Mesothelial cell of epicardium (in vitro differentiated cells): ENCODE measurements at places on chromosomes 12 and 14.

DNA sequence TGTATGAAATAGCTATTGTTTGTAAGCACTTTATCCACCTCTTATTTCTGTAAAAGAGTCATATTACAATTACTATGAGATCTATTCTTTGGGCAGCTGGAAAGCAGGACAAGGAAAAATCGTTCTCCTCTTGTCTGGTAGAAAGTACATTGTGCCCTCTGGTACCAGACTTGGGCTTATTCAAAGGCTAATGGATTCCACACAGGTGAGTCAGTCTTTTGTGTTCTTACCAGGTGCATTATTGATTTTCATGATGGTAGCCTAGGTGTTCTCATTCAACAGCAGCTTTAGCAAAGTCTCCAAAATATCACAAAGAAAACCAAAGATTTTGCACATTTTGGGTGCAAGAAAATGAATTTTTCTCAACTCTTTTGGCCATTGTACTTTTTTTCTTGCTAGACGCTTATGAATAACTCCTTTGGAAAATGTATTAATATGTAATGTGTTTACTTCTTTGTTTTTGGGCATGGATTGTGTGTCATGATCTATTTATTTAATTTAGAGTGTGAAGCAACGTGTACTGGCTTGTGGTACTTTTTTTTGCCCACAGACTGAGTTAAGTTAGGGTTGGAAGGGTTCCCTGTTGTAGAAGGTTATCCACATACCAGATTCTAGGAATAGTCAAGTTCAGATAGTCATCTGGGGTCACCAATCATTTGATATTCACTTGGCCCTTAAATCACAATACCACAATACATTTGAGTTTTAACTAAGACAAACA lies 26.2 kb downstream of the MNAT1 start:
- DNase-seq, result no peak

DNA sequence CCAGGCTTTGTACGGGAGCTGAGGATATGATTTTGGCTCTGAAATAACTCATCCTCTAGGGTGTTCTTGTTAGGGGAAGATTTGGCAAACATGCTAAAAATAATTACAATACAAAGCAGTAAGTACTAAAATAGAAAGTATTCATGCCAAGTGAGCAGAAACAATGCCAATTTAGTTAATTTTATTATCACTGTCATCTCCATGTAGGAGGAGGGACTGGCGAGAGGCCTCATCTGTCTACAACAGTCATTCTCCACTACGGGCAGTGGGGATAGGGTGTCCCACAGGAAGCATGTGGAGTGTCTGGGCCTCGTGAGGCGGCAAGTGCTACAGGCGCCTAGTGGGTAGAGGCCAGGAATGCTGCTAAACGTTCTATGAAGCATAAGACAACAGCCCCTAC lies 3.3 kb downstream of the ISM2 start:
- DNase-seq, result no peak

DNA sequence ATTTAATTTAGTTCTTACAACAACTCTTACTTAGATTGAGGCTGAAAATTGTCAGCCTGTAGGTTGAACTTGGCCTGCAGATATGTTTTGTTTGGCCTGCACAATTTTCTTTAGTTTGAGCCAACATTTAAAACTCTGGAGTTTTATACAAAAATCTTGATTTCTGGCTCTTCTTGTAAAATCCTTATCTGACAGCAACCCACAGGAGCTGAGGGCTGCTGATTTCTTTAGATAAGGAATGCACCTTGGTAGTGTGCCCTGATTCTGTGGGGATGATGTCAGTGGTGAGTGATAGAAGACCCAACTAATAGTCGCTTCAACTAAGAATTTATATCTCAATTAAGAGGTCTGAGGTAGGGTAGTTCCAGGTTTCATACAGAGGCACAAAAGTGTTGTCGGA lies 49.5 kb downstream of the SOCS2 start:
- DNase-seq, result no peak

GRCh38 chr12:100348657-100349454 lies 8.0 kb upstream of the SLC17A8 start:
- no peak for DNase-seq

GRCh38 chr14:57066887-57067513 lies 201.7 kb downstream of the EXOC5 start:
- DNase-seq, result no peak

- DNase-seq, result no peak
Observed at GRCh38 chr14:91996948-91997371, 42.9 kb downstream of the TRIP11 start.

DNA sequence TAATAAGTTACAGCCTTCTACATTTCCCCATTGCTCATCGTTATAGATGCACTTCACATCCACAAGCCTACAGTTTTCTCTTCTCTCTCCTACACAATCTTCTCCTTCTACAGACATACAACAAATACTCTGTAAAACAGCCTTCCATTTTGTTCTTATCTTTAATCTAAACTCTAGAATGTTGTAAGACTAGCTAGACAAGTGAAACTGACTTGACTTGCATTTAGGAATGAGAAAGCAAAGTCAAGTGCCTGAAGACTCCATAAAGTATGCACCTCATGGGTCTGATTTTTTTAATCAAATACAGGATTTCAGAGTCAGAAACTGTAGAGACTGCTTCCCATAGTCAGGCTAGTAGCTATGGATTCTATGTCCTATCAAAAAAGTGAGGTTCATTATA lies 190.3 kb downstream of the KLHL28 start:
- DNase-seq, result no peak

GRCh38 chr14:64612021-64612380 lies 62.2 kb downstream of the PPP1R36 start:
- DNase-seq, result no peak

DNA sequence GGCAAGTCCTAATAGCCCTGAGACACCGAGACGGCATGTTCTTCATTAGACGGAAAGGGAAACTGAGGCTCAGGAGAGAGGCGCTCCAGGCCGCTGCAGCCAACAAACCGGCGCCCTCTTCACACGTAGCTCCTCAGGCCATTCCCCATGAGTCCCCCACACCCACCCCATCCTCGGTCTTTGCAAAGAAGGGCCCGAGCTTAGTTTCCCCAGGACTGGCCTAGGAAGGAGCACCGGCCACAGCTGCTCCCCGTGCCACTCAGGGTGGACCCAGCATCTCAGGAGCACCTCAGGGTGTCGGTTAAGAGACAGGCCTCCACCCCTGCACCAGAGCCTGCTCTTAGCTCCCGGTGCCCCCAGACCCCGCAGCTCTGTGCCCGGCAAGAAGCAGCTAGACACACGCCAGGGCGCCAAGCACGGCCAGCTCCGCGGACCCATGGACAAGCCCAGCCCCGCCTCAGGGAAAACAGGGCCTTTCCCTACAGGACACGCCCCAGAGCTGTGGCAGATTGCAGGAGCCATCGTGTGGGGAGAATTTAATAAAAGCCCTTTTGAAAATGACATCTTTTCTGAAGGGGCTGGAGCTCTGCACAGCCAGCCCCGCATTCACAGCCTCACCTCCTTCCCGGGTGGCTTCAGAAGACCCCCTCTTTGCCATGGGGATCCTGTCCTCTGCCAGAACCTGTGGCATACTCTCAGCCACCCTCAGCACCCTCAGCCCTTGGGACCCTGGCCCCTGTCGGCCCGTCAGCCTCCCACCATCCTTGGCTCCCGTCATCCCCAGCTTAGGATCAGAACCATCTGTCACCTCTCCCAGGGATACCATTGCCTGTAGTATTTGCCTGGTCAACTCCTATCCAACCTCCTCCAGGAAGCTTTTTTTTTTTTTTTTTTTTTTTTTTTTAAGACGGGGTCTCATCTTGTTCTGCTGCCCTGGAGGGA lies 59.7 kb downstream of the LGMN start:
- no peak for DNase-seq
